ENCODE measurements at places on chromosomes 2 and 18. TPM values are rescaled to one million over a fixed set of nuclear protein-coding genes. Genes with fewer than 3 reads are reported as not detected.

Gene KHK
- 6.9 TPM for total RNA-seq

Gene TWIST2
- total RNA-seq = not detected

Gene ANTXR1
- total RNA-seq = 31.9 TPM

Gene FHOD3
- 84.5 TPM for total RNA-seq

Gene ABHD3
- total RNA-seq = 11.9 TPM

Gene GPR45
- 0.94 TPM for total RNA-seq

Gene LINC00305
- not detected for total RNA-seq

Gene CYBRD1
- 5.6 TPM for total RNA-seq

Gene GCC2
- 60.1 TPM for total RNA-seq

Gene AQP4
- 57.9 TPM for total RNA-seq

Gene TLX2
- total RNA-seq = not detected

Gene FNDC4
- total RNA-seq = 43.2 TPM

Measured in parietal lobe (tissue), 2 donors.